ENCODE measurements at places on chromosomes 7 and 10.

- DNase-seq = no peak
Observed at GRCh38 chr7:149680331-149681025, 92.9 kb downstream of the ZNF467 start.

DNA sequence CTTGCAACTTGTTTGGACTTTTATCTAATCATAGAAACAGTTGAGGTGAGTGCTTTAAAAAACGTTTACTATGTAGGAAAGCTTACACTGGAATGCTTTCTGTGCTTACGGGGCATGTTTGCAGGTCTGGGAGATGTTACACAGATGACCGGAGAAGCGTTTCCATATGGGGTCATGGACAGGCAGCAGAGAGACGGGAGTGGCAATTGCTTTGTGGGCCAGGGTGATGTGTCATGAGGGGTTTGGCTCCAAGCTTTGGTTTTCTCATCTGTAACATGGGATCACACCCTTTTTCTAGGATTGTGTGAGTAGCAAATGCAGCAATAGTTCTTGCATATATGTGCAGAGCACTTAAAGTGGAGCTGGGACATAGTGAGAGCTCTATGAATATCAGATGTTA, 174.8 kb upstream of the MKI67 start:
- DNase-seq = no peak

- DNase-seq = no peak
Observed at GRCh38 chr7:55546814-55547213, 25.5 kb downstream of the VOPP1 start.

DNA sequence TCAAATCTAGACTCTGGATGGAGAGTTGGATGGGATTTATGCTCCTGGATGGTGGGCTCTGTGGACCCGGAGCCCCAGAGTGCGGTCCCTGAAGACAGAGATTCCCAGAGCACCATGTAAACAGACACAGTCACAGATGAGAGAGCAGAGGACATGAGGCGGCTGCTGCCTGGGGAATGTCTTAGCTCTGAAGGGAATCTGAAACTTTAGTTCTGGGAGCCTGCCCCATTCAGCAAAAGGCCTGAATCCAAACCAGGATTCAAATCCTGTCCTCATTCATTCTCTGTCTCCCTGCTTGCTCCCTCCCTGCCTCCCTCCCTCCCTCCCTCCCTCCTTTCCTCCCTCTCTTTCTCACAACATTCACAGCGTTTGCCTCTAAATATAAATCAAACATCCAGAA, 49.5 kb upstream of the CALD1 start:
- no peak for DNase-seq

- DNase-seq = no peak
Observed at GRCh38 chr7:66331883-66332282, 126.7 kb downstream of the TPST1 start.

GRCh38 chr10:103723557-103723956, 131.8 kb downstream of the SH3PXD2A start:
- no peak for DNase-seq

Measured in NCI-H187 (cell line).